ENCODE measurements at places on chromosomes 5 and 9.

GRCh38 chr9:108662091-108662875 is 193.5 kb downstream of the ACTL7B start:
- DNase-seq, result no peak

- no peak for DNase-seq
These were observed 2.1 kb upstream of the HSDL2 start for GRCh38 chr9:112377684-112378327.

DNA sequence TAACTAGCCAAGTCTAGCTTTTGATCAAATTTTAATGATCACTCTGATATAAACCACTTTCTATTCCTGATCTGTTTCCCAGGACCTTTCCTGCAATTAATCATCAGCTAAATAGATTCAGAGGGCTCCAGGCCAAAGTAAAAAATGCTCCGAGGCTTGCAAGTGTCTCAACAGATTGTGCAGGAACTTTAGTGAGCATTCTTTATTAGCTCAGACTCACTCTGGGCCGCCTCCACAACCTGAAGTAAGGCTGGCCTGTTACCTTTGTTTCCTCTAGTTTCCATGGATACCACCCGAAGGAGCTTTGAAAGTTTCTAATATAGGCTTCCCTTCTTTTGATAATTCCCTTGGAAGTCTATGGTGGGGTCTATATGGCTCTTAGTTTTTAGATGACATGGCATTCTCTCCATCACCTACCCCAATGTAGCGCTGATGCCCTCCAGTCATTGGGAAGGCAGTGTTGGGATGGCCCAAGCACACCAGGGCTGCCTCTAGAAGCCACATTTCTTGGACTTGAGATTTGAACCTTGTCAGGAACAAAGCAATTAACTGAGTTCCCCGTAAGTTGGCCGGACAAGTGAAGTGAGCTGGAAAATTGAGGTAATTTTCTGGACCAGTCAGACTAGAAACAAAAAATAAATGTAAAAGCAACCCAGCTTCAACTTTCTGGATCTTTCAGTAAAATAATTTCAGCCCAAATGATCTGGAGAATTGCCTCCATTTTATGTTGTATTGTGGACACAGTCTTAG is 97.6 kb upstream of the LHFPL2 start:
- no peak for DNase-seq

GRCh38 chr5:145811834-145812625 is 23.1 kb downstream of the PRELID2 start:
- DNase-seq, result no peak

DNA sequence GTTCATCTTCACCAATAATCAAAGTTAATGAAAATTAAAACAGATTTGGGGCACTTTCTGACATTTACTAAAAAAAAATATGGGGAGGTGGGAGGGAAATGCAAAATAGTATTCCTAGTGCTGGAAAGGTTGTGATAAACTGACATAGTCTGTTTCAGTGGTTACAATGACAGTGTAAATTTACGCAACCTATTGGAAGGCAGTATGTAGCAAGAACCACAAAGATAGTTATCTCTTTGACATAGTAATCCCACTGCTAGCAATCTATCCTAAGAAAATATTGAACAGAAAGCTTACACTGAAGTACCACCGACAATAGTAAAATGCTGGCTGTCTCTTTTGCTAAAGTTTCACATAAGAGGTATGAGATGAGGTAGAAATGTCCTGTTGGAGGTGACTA is 15.1 kb upstream of the EPB41L4B start:
- no peak for DNase-seq

DNA sequence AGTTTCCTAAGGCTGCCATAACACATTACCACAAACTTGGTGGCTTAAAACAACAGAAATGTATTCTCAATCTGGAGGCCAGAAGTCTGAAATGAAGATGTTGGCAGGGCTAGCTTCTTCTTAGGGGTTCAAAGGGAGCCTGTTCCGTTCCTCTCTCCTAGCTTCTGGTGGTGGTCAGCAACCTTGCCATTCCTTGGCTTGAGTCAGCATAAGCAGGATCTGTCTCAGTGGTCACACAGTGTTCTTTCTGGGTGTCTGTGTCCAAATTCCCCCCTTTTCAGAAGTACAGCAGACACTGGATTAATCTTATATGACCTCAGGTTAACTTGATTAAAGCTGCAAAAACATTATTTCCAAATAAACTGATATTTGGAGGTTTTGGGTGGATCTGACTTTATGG is 2.1 kb upstream of the OSMR start:
- DNase-seq, result no peak

- no peak for DNase-seq
These were observed 79.1 kb downstream of the AOPEP start for GRCh38 chr9:94805585-94805984.

DNA sequence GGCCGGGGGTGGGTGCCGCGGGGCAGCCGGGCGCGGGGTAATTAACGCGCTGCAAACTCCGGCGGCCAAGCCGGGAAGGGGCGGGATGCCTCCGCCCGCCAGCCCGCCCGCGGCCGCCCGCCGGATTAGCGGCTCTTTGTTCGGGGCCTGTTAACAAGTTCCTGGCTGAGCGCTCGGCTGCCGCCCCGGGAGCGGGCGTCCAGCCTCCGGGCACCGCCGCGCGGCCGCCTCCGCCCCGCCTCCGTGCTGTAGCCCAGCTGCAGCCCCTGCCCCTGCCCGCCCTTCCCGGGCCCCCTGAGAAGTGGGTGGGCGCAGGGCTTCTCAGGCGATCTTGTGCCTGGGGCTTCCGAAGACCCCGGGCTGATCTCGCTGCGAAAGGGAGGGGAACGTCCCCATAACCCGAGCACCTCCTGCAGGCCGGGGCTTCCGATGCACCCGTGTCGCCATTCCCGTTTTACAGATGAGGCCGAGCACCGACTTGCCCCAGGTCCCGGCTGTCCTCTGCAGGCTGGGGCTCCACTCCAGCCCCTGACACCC is 7.5 kb downstream of the UNC5A start:
- peak; percentile 33 for DNase-seq

- no peak for DNase-seq
These were observed 75.2 kb downstream of the FCHO2 start for GRCh38 chr5:73030995-73031394.

- no peak for DNase-seq
These were observed 1758.8 kb upstream of the WWC1 start for GRCh38 chr5:166532456-166533220.

GRCh38 chr9:1536522-1537170 is 478.5 kb upstream of the SMARCA2 start:
- no peak for DNase-seq

GRCh38 chr5:170425731-170426130 is 36.6 kb upstream of the KCNMB1 start:
- no peak for DNase-seq

- DNase-seq, result no peak
These were observed 693 bp downstream of the DPYSL3 start for GRCh38 chr5:147509041-147509709.

- DNase-seq, result peak; percentile 66
These were observed 28.4 kb upstream of the LRRC19 start for GRCh38 chr9:27033815-27034403.

- peak; percentile 50 for DNase-seq
These were observed 7.3 kb downstream of the GBA2 start for GRCh38 chr9:35741740-35742139.

DNA sequence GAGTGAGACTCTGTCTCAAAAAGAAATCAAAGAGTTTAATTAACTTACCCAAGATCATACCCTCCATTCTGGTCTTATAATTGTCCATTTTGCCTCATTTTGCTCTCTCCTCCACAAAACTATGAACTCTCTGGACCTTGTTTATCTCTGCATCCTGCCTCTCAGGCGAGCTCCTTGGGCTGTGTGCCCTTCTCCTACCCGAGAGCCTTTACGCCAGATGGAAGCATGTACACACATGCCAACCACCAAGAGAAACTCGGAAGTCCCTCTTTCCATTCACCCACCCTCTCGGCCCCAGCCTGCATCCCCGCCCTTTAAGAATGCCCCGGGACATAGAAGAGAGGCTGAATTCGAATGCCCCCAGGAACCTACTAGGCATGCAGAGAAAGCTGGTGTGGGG is 25.9 kb downstream of the CPLX2 start:
- DNase-seq, result no peak

DNA sequence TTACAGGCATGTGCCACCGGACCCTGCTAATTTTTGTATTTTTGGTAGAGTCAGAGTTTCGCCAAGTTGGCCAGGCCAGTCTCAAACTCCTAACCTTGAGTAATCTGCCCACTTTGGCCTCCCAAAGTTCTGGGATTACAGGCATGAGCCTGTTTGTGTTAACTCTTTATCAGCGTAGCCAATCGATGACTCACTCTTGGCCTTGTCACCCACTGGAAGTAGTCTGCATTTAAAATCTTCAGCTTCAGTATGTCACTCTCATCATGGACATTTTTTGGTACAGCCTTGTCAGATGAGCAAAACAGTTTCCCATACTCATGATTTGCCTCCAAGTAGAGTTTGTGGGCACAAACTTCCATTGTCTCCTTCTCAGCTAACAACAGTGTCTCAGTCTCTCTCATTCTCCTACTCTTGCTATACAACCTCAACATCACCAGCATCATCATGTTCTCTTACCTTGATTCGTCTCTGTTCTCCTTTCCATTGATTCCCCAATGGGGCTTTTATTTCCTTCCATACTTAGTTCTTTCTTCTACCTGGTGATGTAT is 22.5 kb downstream of the MUSK start:
- peak; percentile 23 for DNase-seq

DNA sequence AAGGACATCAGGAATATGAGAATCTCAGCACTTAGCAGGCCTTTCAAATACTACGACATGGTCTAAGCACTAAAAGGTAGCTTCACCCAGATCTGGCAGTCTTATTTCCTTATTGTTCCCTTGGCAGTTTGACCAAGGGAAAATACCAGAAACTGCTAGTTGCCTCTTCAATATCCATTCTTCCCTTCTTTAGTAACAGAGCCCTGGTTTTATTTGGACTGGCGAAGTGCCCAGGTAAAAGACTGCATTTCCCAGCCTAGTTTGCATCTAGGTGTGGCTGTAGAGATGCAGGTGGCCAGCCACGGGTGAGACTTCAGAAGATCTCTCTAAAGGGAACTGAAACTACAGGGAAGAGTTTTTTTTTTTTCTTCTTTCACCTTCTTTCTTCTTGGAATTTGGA is 21.6 kb downstream of the DMRT2 start:
- DNase-seq, result no peak

- no peak for DNase-seq
These were observed at the start of gene EGFLAM for GRCh38 chr5:38258319-38259061. Gene EGFLAM (plus strand): TSS chr5:38258559. CDS start chr5:38258755, 196 bp downstream.

DNA sequence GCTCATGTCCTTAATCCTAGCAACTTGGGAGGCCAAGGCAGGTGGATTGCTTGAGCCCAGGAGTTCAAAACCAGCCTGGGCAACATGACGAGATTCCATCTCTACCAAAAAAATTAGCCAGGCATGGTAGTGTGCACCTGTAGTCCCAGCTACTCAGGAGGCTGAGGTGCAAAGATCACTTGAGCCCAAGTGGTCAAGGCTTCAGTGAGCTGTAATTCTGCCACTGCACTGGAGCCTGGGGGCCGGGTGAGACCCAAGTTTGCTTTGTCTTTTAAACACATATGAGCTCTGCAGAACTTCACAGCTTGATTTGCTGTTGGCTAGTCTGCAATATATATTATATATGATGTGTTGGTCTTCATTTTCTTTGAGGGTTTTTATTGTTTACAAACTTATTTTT is 89.8 kb downstream of the UBE2R2 start:
- no peak for DNase-seq

DNA sequence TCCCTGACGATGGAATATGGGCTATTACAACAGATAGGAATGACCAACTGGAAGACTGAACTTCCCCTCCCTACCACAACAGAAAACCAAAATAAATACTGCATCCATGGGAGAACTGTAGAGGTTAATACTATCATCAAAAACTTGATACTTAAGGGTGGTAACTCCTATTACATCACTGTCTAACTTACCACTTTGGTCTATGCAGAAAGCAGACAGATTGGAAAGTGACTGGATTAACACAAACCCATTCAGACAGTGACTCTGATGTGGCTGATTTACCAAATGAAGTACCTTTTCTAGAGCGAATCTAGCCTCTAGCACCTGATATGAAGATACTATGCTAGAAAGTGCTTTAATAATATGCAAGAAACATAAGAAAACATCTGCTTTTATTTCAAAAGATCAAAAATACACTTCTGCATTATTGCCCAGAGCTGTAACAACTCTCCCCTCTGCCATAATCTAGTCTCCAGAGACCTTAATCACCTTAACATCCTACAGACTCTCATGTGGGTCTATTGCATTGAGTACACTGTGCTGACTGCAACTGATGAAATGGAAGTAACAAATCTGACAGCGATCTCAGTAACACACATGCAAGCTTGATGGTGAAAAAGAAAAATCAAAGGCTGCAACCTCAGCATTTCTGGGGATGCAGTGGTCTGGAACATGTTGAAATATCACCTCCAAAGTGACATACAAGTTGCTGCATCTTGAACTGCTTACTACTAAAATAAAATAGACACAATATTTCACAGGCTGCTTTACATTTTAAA is 62.7 kb downstream of the EPB41L4A start:
- no peak for DNase-seq

DNA sequence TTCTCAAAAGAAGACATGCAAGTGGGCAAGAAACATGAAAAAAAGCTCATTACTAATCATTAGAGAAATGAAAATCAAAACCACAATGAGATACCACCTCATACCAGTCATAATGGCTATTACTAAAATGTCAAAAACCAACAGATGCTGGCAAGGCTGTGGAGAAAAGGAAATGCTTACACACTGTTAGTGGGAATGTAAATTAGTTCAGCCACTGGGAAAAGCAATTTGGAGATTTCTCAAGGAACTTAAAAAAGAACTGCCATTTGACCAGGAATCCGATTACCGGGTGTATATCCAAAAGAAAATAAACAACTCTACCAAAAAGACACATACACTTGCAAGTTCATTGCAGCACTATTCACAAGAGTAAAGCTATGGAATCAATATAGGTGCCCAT is 595.4 kb upstream of the RIOK2 start:
- DNase-seq, result no peak

- DNase-seq, result no peak
These were observed 279.3 kb upstream of the ANKRD55 start for GRCh38 chr5:56512313-56512996.

DNA sequence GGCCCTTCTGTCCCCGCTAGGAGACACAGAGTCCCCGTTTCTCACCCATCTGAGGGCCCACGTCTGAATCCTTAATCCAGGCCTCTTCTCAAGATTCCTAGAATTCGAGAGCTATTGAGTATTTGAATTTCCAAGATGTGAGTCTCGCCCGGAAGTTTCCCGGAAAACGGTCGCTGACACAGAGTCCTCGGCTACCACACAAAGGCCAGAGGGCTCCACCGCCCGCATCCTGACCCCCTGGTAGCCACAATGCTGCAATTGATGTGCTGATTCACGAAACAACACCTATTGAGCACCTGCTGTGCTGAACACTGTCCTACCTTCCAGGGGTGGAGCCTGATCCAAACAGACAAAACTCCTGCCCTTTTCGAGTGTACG is 670 bp upstream of the FBP1 start:
- DNase-seq, result no peak

- no peak for DNase-seq
These were observed 85.2 kb upstream of the HTR4 start for GRCh38 chr5:148739524-148739923.

DNA sequence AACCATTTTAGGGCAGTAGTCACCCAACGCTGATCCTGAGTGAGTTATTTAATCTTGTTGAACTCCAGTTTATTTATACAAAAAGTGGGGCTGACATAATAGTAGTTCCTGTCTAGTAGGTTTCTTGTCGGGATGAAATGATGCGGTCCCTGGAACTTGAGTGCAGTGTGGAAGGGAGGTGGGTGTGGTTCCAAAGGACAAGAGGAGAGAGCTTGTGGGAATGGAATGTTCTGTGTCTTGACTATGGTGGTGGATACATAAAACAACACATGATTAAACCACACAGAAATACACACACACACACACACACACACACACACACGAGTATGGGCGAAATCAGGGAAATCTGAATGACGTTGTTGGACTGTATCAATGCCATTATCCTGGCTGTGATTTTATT is 66.1 kb upstream of the BARHL1 start:
- DNase-seq, result no peak
